ENCODE measurements at places on chromosomes 3 and 15. TPM values are rescaled to one million over a fixed set of nuclear protein-coding genes. Genes with fewer than 3 reads are reported as not detected.

DNA sequence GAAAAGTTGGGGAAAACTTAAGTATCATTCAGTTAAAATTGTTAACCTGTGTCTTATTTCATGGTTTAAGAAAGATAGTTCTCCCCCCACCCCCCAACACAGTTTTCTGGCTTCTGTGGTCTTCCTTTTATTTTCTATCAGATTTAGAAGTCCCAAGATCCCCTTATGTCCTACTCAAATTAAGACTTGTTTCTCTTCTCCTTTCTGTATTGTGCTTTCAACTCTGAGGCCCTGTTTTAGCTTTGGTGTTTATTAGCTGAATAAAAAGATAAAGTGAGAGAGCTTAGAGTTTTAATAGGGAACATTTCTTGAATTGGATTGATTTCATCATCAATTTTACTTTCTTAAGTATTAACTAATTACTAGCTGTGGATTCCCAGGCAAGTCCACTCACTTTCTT lies 62.6 kb downstream of the AKAP13 start:
- no peak for DNase-seq

GRCh38 chr3:44734646-44735168 lies 5.3 kb downstream of the ZNF501 start:
- DNase-seq, result no peak

TNNC1 gene
- 9.4 TPM for total RNA-seq

DNA sequence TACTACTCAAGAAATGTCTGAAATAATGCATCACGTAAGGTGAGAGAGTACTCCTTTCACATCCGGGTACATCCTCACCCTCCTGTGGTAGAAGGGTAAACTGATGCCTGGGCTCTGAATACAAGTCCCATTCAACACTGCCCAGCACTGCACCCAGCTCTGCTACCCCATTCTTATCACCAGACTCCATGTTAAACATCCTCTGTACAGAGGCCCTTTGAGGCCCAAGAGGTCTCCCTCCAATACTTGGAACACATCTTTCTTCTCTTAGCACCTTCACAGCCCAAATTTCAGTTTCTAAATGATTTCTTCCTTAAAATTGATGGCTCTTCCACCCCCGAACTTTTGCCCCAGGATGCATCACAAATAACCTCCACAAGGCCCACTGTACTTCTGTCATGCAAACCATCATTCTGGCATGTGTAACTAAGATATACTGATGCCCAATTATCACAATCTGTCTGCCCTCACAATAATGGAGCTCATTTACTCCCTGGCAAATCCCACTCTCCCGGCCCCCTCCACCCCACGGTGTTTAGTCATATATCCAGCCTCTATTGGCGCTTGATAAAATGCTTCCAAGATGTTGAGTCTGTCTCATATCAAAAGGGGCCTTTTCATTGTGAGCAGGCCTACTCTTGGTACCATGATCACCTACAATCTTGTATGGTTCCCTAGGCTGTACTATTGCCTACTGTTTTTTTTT lies 12.6 kb upstream of the GPX1 start:
- DNase-seq, result no peak

MLF1 gene
- total RNA-seq, result 11.1 TPM

DNA sequence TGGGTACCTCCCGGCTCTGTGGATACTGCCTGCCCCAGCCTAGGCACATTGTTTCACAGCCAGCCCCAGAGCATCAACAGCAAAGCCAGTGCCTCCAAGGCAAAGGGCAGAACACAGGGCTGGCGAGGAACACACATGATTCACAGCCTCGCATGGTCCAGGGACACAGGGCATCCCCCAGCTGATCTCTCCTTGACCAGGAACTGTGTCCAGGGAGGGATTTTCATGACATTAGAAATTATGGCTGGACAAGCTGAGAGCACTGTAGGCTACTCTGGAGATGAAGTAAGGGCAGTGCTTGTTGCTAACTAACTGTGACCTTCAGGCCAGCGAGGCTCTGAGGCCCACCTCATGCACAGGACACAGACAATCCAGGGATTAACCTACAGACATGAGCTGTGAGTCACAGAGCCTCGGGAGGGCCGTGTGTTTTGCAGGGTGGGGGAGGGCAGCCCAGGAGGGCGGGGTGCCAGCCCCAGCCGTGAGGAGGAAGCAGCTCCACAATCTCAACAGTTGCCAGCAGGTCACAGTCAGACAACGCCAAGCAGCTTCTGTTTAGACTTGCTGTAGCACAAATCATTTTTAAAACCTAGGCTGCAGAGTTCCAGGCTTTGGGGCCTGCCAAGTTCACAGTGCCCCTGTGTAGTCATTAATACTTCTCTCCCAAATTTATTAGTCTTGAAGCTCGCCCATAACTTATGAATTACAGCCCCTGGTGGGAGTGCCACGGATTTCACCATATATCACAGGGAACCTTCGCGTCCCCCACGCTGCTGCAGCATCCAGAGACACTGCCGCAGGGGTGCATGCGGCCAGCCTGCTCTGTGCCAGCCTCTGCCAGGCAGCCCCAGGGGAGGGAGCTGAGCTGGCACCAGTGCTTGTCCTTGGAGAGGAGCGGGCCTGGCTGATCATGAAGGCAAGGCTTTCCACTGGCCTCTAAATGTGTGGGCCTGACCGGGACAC lies 114.7 kb downstream of the ETFA start:
- peak; percentile 88 for DNase-seq

GRCh38 chr15:48765022-48765421 lies 45.8 kb downstream of the CEP152 start:
- DNase-seq, result no peak

DNA sequence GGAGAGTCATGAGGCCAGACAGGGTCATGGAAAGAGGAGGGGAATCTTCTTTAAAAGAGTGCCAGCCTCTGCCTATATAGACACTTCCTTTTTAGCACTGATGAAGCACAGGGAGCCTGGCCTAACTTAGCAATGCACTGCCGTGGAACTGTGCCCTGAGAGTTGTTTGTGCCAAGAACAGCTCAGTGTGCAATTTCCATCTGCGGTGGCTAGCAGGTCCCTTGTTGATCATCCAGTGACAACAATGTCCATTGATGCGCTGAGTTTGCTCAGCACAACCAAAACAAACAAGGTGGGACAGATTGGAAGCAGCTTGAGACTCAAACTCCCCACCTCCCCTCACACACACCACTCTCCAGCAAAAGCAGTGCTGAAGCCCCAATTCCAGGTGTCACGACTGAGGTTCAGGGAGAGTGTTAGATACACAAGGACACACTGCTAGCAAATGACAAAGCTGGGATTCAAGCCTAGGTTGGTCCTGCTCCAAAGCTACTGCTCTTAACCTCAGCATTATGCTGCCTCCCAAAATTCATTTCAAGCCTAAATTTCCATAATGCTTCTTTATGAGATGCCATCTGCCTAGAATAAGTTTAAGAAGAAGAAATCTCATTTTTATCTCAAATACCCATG lies 316.6 kb upstream of the UBE2E2 start:
- peak; percentile 46 for DNase-seq

CLRN1 gene
- not detected for total RNA-seq

CNTN6 gene
- total RNA-seq, result 2.7 TPM

FMN1 gene
- 16.1 TPM for total RNA-seq

DNA sequence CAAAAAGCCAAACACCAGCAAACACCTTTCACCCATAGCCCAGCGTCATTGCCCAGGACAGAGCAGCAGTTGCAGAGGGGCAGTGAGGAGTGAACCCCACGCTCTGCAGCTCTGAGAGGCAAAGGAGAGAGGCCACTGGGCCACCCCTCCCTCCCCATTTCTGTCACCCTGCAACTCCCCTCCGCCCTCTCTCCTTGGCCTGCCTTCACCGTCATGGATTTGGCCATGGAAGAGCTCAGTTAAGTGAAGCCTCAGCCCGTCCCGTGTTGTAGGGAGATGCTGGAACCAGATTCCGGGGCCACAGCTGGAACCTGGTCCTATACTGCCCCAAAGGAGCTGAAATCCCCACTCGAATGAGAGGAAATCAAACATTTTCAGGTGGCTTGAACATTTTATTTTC lies 21.9 kb downstream of the MRAS start:
- DNase-seq, result no peak

- DNase-seq, result no peak
These were observed 1.9 kb downstream of the TBL1XR1 start for GRCh38 chr3:177195242-177195991.

MESP2 gene
- total RNA-seq, result not detected

- no peak for DNase-seq
These were observed 7.3 kb upstream of the FURIN start for GRCh38 chr15:90860942-90861675.

ALG1L2 gene
- 0.99 TPM for total RNA-seq

- no peak for DNase-seq
These were observed 1213.9 kb downstream of the OTOL1 start for GRCh38 chr3:162710332-162711112.

DNA sequence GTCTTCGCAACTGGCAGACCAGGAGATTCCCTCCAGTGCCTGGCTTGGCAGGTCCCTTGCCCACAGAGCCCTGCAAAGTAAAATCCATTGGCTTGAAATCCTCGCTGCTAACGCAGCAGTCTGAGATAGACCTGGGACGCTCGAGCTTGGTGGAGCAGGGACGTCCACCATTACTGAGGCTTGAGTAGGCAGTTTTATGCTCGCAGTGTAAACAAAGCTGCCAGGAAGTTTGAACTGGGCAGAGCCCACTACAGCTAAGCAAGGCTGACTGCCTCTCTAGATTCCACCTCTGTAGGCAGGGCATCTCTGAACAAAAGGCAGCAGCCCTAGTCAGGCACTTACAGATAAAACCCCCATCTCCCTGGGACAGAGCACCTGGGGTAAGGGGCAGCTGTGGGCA lies 205.0 kb upstream of the MME start:
- DNase-seq, result no peak

DNA sequence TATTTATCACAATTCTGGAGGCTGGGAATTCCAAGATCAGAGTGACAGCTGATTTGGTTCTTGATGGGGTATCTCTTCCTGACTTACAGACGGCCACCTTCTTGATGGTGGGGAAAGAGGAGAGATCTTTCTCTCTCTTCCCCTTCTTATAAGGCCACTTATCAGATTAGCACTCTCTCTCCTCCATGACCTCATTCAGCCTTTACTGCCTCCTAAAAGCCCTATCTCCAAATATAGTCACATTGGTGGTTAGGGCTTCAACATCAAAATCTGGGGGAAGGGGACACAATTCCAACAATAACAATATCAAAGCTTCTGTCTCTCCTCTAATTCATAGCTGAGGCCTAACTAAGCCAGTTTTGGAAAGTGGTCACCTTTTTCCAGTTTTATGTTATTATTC lies 91.7 kb upstream of the MBNL1 start:
- DNase-seq, result no peak

GRCh38 chr3:72664184-72664975 lies 183.9 kb downstream of the SHQ1 start:
- no peak for DNase-seq

BFSP2 gene
- total RNA-seq, result not detected

ZIC4 gene
- not detected for total RNA-seq

CASR gene
- 0.08 TPM for total RNA-seq

GRCh38 chr3:194671511-194671899 lies 486 bp downstream of the LSG1 start:
- no peak for DNase-seq

GRCh38 chr3:63762934-63763550 lies 56.1 kb upstream of the C3orf49 start:
- no peak for DNase-seq

GRCh38 chr15:88385078-88385700 lies 82.0 kb downstream of the MRPL46 start:
- DNase-seq, result no peak

HOMER2 gene
- total RNA-seq, result 9.4 TPM

PPP2R3A gene
- total RNA-seq, result 11.0 TPM
